Fibroblast of skin of left biceps (primary cell): ENCODE measurements at places on chromosomes 11 and 22.

DNA sequence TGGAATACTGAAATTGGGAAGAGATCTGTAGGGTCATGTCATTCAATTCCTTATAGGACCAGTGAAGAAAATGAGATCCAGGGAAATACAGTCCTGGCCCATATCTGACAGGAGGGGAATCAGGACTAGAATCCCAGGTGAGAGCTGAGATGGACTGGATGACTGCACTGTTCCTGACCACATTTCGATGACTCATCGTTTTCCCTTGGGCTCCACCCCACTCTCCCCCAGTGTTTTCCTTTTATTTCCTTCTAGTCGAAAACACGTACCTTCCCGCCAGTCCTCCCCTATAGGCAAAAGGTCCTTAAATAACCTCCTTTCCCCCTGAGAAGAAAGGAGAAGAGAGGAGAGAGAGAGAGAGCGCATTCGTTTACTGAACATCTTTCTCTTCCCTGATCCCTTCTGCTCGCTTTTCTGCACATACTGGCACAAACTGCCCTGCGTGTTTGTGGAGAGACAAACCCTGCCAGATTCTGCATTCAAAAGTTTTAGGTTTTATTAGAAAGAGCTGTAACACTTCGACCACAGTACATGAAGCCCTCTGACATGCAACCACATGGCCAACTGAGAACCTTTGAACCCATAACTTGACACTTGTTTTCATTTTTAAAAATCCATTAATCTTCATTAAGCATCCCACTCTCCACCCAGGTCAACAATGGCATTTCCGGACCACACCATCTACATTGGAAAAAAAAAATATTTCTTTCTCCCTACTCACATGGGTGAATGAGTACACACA lies 565.7 kb downstream of the METTL15 start:
- peak; percentile 46 for DNase-seq

DNA sequence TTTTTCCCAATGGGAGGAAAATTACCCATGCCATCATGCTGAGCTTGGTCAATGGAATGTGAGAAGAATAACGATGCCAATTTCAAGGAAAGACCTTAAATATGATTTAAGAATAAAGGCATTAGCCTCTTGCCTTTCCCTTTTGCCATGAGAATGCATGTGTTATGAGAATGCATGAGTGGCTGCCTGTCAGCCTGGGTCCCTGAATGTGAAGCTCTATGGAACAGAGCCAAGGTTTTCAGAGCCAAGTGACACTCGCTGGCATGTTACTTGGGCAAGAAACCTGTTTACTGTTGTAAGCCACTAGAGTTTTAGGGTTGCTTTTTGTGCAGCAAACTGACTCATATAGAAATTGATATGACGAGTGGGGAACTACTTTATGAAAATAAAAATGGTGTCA lies 75.7 kb downstream of the JRKL start:
- no peak for DNase-seq

GRCh38 chr22:50170453-50171318 lies at the start of gene PANX2:
Gene PANX2, plus strand, starts transcription at chr22:50170731. Its CDS starts 0 bp downstream, at chr22:50170731.
- no peak for DNase-seq

GRCh38 chr11:75873417-75874221 lies 58.6 kb downstream of the UVRAG start:
- DNase-seq = no peak
